ENCODE measurements at places on chromosomes 1 and 21. TPM values are rescaled to one million over a fixed set of nuclear protein-coding genes. Genes with fewer than 3 reads are reported as not detected.

DNA sequence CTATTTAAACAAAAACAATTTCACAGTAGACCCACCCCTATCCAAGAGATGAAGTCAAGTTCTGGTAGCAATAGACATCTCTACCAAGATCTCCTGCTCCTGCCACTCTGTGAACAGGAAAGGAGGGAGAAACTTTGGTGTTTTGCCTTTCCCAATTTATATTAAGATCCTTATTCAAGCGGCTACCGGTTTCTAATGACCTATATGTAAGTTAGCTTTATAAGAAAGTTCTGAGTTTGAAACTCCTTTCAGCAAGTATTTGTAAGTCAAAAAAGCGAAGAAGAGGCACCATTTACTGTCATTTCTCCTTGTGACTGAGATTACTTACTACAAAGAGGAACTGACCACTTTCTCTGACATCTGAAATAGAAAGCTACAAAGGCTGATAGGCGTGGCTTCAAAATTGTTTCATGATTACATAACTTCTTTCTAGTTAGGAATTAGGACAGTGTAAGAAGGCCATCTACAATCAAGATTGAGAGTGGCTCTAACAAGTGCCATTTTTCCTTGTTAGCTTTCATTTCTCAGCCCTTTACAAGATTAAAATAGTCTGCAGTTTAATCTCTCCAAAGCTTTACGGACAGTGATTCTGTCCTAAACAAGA, at the start of gene MNDA:
Gene MNDA (plus strand): TSS at position 448 of the 604 bp plus-strand sequence. CDS start 10,803 bp downstream, outside the sequence.
- DNase-seq: no peak

TRMT13 gene
- polyA plus RNA-seq: 26.1 TPM

CYP4A22 gene
- polyA plus RNA-seq: 6.6 TPM

DCST1 gene
- 0.34 TPM for polyA plus RNA-seq

GRCh38 chr1:99872063-99872462, 21.9 kb downstream of the AGL start:
- no peak for DNase-seq

DNA sequence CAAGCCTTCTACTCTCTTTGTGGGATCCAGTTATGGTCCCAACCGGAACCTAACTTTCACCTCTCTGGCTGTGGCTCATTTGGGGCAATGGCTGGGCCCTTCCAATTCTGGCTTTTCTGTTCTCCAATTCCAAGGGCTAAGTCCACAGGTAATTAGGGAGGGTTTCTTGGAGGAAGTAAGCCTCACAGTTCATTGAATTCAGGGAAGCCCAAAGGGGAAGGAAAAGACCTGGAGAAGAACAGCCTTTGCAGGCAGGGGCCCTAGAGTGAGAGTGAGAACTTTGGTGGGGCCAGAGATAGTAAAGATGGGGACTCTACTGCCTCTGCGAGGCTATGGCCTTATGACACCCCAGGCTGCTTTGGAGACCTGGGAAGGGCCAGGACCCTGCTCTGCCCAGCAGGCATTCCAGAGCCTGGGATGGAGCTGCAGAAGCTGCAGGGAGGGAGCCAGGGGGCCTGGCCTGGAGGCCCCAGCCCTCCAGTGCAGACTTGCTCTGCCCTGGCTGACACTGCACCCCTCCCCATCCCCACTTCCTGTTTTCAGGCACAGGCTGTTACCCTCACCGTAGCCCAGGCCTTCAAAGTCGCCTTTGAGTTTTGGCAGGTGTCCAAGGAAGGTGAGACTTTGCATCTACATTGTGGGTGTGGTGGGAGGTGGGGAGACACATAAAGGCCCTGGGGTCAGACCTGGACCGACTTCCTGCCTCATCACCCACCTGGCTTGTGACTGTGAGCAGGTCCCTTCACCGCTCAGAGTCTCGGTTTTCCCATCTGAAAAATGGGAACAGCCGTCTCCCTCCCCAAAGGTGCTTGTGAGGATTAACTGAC, 18.9 kb downstream of the LDLRAP1 start:
- no peak for DNase-seq

- DNase-seq: no peak
These were observed 304.0 kb downstream of the HHIPL2 start for GRCh38 chr1:222243902-222244301.

- DNase-seq: no peak
These were observed 40.9 kb downstream of the STX6 start for GRCh38 chr1:180981596-180982387.

- no peak for DNase-seq
These were observed 7.6 kb downstream of the CHODL start for GRCh38 chr21:18252256-18252655.

RGS16 gene
- polyA plus RNA-seq: 2.5 TPM

YY1AP1 gene
- 60.8 TPM for polyA plus RNA-seq

DNA sequence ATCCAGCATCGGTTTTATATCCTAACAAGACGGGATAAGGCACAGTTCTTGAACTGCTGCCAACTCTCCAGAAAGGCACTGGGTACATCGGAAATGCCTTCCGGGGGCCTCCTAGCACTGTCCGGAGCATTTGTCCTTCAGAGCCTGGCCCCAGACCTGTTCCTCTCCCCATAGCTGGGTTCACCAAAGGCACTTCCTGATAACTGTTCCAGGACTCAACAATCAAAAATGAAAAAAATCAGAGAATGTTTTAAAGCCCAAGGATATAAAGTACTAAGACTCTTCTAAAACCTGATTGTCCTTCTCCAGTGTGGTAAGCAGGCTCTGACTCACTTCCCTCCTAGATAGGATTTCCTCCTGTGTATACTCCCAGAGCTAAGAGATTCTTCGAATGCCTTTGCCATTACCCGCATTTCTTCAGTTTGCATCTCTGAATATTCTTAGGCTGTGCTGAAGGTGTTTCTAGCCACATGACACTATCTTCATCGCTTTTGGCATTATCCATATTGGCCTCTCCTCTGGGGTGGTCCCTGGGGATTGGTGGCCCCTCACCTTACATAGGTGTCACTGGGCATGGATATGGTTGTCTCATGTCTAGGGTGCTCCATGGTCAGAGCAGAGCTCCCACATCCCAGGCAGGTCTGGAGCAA, 112.9 kb downstream of the ZBTB18 start:
- no peak for DNase-seq

DNA sequence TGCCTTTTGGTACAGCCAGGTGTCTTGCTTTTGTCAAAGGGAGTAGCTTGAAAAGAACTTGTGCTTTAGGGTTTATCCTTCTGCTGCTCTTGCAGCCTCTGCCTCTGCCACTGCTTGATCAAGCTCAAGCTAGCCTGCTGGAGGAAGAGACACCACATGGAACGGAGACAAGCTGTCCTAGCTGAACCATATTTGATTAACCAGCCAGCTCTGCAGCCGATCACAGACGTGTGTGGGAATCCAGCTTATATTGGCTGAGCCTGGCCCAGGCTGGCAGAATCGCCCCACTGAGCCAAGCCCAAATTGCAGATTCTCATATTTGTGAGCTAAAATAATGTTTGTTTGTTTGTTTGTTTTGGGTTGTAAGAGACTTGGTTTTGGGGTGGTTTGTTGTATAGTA, 18.7 kb upstream of the FAM78B start:
- no peak for DNase-seq

DNA sequence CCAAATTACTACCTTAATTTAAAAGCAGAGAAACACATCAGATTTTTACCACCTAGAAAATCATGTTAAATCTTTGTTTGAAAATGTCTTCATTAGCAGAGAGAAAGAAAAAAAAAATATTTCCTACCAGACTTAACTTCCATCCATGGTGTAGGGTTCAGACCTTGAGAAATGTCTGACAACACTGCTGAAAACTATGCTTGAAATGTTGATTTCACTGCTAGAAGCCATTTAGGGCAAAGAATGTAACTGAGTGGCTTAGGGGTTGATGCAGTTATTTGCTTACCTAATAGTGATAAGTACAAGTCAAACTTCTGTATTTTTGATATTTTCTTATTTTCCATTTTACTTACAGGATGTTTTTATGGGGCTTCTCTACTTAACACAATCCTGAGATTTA, 495.6 kb upstream of the NEGR1 start:
- no peak for DNase-seq

DNA sequence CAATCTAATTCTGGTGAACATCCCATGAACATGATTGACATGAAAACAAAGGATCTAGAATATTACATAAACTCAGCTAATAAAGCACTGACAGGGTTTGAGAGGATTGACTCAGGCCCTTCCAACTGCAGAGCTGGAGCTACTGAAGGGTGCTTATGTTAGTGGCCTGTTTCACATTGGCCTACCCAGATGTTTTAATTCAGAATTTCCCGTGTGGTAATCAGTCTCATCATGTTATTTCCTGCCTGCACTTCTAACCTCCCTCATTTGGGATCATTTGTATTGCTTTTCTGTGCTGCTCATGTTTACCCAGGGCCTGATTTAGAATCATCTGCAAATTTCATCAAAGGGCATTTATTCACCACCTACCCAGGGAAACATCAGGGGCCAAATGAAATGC, 270.3 kb downstream of the PLPP3 start:
- DNase-seq: no peak

S1PR1 gene
- 17.8 TPM for polyA plus RNA-seq

KDF1 gene
- 11.7 TPM for polyA plus RNA-seq

ATP6V1G3 gene
- polyA plus RNA-seq: 9.4 TPM

DNA sequence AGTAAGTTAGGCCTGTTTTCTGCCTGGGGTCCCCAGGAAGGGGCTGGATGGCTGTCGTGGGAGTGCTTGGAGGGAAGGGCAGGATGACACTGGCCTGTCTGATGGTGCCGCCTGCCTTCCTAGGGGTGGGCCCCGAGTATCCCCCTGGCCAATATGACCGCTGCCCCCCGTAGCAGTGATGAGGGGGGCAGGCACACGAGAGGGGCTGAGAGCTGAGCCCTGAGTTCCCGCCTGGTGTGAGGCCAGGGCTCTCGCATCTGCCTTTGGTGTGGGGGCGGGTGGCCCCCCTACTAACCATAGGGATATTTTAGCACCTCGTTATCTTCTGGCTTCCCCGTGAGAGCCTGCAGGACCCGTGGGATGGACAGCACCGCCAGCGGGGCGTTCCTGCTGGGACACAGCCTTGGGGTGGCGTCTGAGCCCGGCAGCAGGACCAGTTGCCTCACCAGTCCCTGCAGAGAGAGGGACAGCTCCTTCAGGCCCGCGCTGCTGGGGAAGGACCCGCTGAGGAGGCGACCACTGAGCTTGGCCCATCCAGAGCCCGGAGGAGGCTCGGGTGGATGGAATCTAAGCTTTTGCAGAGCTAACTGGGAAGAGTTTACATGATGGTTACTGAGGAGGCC, 10.4 kb downstream of the KRTAP10-1 start:
- no peak for DNase-seq

- DNase-seq: no peak
These were observed 46.2 kb upstream of the ZC3H11B start for GRCh38 chr1:219659005-219659600.

- DNase-seq: no peak
These were observed 24.1 kb downstream of the ETNK2 start for GRCh38 chr1:204127597-204128242.

TLR5 gene
- polyA plus RNA-seq: 7.4 TPM

CNIH3 gene
- polyA plus RNA-seq: 11.5 TPM

DNA sequence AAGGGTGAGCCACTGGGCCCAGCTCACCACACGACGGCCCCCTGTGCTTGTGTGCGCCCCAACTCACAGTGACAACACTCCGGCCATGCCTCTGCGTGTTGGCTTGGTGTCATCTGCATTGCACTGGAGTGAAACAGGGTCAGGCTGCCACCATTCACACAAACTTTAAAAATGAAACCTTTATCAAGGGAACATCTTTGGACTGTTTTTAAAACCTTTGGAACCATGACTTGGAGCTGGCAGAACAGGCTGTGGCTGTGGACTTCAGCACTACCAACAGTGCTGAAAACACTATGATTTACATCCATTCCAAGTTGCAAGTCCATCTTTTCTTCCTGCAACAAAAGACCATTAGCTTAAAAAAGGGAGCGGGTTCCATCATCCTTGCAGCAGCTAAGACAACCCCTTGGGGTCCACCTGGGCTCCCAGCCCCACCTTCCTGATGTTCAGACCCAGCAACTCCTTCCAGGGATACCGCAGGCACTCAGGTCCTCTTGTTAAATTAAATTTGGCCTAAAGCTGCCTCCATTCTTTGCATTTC, 25.6 kb downstream of the POFUT2 start:
- DNase-seq: no peak

DNA sequence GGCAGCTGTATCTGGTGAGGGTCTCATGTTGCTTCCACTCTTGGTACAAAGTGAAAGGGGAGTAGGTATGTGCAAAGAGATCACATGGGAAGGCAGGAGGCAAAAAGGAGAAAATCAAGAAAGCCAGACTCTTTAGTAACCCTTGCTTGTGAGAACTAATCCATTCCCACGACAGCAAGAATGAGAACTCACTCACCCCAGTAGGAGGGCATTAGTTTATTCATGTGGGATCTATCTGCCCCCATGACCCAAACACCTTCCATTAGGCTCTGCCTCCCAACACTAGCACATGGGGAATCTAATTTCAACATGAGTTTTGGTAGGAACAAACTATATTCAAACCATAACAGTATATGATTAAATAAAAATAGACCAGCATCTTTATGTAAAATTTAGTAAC, 57.6 kb downstream of the ZNHIT6 start:
- no peak for DNase-seq

RIMS3 gene
- 1.8 TPM for polyA plus RNA-seq

- DNase-seq: no peak
These were observed 1.3 kb upstream of the SYT6 start for GRCh38 chr1:114154963-114155322.

FTCD gene
- 21.6 TPM for polyA plus RNA-seq

DNA sequence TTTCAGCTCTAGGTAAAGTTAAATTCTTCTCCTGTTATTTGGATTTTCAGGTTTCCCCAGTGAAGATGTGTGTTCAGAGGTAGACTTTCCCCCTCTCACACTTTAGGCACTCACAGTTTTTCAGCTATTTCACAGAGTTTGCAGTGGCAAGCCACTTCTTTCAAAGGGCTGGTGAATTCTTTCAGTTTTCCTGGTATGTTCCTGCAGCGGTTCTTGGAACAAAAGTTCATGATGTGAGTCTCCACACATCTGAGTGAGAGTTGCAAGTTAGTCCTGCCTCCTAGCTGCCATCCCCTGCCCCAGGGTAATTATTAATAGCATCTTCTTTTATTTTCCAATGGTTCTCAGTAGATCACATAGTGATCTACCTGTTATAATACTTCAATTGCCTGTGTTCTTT, 27.3 kb upstream of the CD84 start:
- no peak for DNase-seq

DNA sequence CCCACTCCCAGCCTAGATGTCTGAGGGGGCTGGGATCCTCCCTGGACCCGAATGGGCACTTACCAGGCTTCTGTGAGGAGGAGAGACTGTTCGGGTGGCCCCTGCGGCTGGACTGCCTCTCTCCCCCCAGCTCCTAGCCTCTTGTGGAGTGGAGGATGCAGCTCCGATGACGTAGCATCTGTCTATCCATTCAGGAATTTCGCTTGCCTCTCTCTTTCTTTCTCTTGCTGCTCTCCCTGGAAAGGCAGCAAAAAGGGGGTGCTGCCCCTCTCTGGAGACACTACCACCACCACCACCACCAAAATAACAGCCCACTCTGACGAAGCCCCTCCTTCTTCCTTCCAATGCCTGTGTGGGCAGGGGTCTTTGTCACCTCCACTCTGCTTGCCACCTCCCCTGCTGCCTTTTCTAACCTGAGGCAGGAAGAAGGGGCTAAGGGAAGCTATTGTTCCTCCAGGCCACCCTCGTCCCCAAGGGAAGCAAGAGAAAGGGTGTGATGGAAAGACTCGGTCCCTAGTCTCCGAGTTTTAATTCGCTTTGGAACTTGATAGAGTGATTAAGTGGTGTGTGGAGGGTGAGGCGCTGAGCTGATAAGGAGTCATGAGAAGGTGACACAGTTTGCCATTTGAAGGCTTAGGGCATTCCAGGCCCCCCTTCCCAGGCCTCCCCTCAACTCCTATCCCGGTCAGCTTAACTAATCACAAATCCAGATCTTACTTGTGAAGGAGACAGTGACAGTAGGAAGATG, 60.5 kb downstream of the RHBG start:
- no peak for DNase-seq

Data from left renal cortex interstitium (tissue), 4 donors.